ENCODE measurements at places on chromosomes 6 and 20. TPM values are rescaled to one million over a fixed set of nuclear protein-coding genes. Genes with fewer than 3 reads are reported as not detected.

Gene CDH4
- total RNA-seq = 0.21 TPM

Gene ZBTB12
- 1.8 TPM for total RNA-seq

Gene ACTL10
- total RNA-seq = 1.8 TPM

- H3K36me3 ChIP-seq = no peaks in the 10 kb centered on the region
- no peak overlapping the region for H3K4me3 ChIP-seq
- peaks cover 3% of the 10 kb centered on the region for H3K4me1 ChIP-seq
- H3K27ac ChIP-seq = no peak overlapping the region
- H3K27me3 ChIP-seq = no peaks in the 10 kb centered on the region
Observed at GRCh38 chr6:127997496-127998164, 96.8 kb upstream of the THEMIS start.

DNA sequence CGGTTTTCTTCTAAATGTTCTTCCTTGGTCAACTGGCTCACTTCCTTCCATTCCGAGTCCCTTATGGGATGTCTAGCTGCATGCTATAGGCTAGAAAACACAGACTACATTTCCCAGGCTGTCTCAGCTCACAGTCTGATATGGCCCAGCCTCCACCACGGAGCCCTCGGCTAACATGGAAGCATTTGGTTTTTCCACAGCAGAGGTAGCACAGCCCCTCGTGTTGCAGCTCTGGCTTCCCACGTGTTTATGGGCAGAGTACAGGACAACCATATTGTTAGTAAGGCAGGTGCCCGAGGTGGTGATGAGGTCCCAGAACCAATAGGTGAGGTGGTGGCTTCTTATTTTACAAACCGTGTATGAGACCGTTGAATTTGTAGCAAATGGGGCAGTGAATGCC, 8.7 kb downstream of the GPLD1 start:
- H3K4me3 ChIP-seq = no peak overlapping the region
- no peak overlapping the region for H3K27ac ChIP-seq
- DNase-seq = no peak
- H3K36me3 ChIP-seq = no peaks in the 10 kb centered on the region
- no peaks in the 10 kb centered on the region for H3K4me1 ChIP-seq

All from activated CD4-positive, alpha-beta memory T cell treated with anti-CD3 and anti-CD28 coated beads for 36 hours (primary cell).